Fibroblast of mammary gland (primary cell): ENCODE measurements at places on chromosomes 6 and 20.
A peak's percentile ranks its signal among the peaks of the same experiment; 100 is the strongest.

DNA sequence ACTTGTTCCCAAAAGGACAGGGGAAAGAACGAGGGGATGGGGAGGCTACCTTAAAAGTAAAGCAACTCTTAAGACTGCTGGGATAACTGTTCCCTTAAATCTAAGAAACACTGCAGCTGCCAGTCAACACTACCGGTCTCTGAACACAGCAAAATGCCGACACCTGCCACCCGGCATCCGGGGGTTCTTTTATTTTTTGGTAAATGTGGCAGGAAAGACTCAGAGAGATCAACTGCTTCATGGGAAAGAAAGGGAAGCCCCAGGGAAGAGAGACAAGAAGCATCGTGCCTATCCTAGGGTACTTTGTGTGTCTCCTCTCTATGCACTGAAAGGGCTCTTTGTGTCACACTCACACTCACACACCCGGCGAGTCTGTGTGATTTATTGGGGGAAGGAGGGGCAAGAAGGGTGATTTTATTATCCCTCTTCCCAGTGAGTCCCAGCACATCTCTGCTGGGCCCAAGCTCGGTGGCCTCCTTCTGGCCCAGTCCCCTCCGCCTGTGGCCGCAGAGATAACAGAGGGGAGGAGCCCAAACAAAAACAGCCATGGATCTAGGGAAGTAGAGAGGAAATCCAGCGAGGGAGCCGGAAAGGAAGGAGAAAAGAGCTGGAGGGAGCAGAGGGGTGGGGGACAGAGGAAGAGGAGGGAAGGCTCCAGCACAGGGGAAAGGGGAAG is 1.4 kb downstream of the FYN start:
- DNase-seq = peak; percentile 31

GRCh38 chr20:58906894-58907293 is 54.4 kb downstream of the GNAS start:
- peak; percentile 81 for DNase-seq

DNA sequence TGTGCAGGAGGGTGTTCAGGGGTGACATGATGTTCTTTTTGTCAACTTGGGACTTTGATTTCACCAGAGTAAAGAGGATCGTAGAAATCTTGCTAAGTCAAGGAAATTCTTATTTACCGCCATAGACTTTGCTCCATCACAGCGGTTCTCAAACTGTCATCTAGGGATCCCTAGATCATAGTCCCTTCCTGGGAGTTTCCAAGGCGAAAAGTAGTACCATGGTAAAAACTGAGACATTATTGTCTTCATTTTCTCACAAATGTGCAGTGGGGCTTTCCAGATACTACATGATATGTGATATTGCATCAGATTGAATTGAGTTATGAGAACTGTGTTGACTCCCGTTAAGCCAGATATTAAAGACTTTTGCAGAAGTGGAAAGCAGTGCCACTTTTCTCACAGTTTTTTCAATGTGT is 79.7 kb downstream of the JARID2 start:
- no peak for DNase-seq

- DNase-seq = no peak
Observed at GRCh38 chr20:9575836-9576235, 61.4 kb downstream of the LAMP5 start.

DNA sequence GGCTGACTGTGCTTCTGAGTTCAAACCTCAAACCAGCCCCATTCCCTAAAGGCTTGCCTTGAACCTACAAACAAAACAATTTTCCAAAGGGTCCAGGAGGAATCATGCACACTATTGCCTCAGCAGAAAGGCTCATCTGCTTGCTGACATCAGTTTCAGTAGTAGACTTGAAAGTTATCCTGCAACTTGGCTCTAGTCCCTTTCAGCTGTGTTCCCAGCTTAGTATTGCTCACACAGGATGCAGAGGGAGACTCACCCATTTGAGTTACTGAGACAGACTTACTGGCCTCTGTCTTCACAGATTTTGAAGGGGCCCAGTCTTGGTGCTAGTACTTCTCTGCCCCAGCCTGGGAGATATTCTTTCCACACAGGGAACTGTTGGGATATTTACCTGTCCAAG is 38.5 kb upstream of the TFB1M start:
- peak; percentile 97 for DNase-seq
